ENCODE measurements at places on chromosomes 4 and X. TPM values are rescaled to one million over a fixed set of nuclear protein-coding genes. Genes with fewer than 3 reads are reported as not detected.

- H3K36me3 ChIP-seq = no peaks in the 10 kb centered on the region
- no peak within 1 kb of the TSS for H3K4me3 ChIP-seq
- no peaks in the 10 kb centered on the region for H3K4me1 ChIP-seq
- no peak for DNase-seq
Observed at GRCh38 chrX:73446831-73447230, at the start of gene CDX4. Gene CDX4, plus strand, starts transcription at chrX:73447053. Its CDS starts 201 bp downstream, at chrX:73447254.

- no peaks in the 10 kb centered on the region for H3K27me3 ChIP-seq
- H3K4me3 ChIP-seq = no peak overlapping the region
- no peaks in the 10 kb centered on the region for H3K36me3 ChIP-seq
- no peaks in the 10 kb centered on the region for H3K4me1 ChIP-seq
- no peak overlapping the region for H3K27ac ChIP-seq
Observed at GRCh38 chr4:173478201-173478912, 51.7 kb downstream of the HAND2 start.

GRCh38 chr4:103268746-103269145, 70.6 kb upstream of the CENPE start:
- H3K4me3 ChIP-seq = no peak overlapping the region
- H3K27me3 ChIP-seq = no peaks in the 10 kb centered on the region
- H3K36me3 ChIP-seq = no peaks in the 10 kb centered on the region
- H3K27ac ChIP-seq = no peak overlapping the region
- DNase-seq = no peak

DNA sequence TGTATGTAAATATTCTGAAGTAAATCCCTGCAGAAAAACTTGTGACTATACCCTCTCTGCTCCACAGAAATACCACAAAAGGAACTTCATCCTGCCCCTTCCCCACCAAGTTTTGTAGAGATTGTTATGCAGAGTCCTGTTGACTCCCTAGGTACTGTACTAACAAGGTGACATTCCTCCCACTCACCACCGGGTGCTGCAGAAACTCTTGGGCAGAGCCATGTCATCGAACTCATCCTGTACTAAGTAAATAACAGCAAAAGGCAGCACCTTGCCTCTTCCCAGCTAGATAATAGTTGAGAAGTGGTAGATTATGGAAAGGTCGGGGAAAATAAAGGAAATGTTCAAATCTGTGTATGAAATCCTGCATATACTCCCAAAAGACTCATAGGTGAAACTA, 233.3 kb downstream of the STPG2 start:
- H3K4me1 ChIP-seq = no peaks in the 10 kb centered on the region
- H3K36me3 ChIP-seq = no peaks in the 10 kb centered on the region
- no peak overlapping the region for H3K27ac ChIP-seq
- H3K4me3 ChIP-seq = no peak overlapping the region

- no peak overlapping the region for H3K27ac ChIP-seq
- no peaks in the 10 kb centered on the region for H3K27me3 ChIP-seq
- H3K4me1 ChIP-seq = no peaks in the 10 kb centered on the region
- DNase-seq = no peak
Observed at GRCh38 chrX:39452401-39452800, 645.4 kb downstream of the BCOR start.

Gene ANKRD50
- 7.0 TPM for total RNA-seq

DNA sequence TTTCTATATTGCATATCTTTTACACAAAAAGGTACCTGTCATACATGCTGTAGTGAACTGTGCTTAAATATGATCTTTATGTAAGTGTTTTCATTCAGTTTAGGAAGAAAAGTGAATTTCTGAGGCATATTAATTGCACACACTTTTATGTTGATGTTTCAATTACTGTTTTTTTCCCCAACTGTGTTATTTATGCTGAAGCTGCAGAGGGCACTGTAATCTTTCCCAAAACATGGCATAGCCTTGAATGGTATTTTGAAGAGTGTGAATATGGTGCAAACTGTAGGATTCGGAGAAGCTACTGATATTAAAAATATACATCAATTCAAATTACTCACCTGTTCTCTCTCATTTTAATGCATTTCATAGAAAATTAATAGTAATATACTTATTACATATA, 6.0 kb upstream of the CENPE start:
- no peaks in the 10 kb centered on the region for H3K36me3 ChIP-seq
- no peaks in the 10 kb centered on the region for H3K27me3 ChIP-seq
- H3K27ac ChIP-seq = no peak overlapping the region
- no peak for DNase-seq
- H3K4me3 ChIP-seq = no peak overlapping the region

DNA sequence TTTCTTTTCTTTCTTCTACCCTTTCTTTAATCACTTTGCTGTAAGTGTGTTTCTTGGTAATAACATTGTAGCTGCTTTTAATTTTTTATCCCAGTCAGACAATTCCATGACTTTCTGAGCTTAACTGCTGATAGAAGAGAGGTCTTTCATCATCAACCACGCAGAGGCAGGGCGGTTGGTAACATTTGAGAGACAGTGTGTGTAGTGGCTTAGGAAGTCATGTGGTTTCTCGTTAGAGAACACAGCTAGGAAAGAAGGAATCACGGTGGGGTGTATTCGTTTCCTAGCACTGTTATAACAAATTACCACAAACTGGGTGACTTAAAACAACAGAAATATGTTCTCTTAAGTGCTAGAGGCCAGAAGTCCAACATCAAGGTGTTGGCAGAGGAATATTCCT, 11.5 kb downstream of the PRPS2 start:
- DNase-seq = no peak
- no peaks in the 10 kb centered on the region for H3K4me1 ChIP-seq
- H3K4me3 ChIP-seq = no peak overlapping the region
- no peak overlapping the region for H3K27ac ChIP-seq
- H3K27me3 ChIP-seq = no peaks in the 10 kb centered on the region

DNA sequence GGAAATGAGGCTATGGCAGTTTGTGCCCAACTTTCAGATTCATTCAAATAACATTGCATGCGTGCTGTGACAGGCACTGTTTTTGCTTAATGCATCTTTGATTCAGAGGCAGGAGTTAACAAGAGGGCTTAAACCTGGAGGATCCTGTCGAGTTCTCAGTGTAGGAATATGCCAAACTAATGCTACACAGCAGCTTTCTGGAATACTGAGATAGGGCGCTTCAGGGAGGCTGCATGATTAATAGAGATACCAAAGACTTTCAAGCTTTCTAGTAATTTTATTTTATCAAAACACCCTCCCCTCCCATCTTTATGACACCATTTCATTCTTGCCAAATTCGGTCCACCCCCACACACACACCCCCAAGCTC, 636 bp upstream of the TIMM8A start:
- no peak for DNase-seq
- peak overlapping the region; percentile 90 for H3K27ac ChIP-seq
- H3K4me1 ChIP-seq = no peaks in the 10 kb centered on the region
- no peaks in the 10 kb centered on the region for H3K27me3 ChIP-seq
- peak overlapping the region; percentile 86 for H3K4me3 ChIP-seq
- no peaks in the 10 kb centered on the region for H3K36me3 ChIP-seq

GRCh38 chr4:39812500-39812899, 114.6 kb downstream of the UBE2K start:
- no peaks in the 10 kb centered on the region for H3K27me3 ChIP-seq
- no peak overlapping the region for H3K4me3 ChIP-seq
- H3K4me1 ChIP-seq = no peaks in the 10 kb centered on the region
- H3K36me3 ChIP-seq = no peaks in the 10 kb centered on the region
- DNase-seq = no peak

- peak; percentile 51 for DNase-seq
- H3K4me1 ChIP-seq = 0 out of 2 replicates have a peak, but pooled peaks cover 8% of the 10 kb centered on the region
- peak overlapping the region; percentile 73 for H3K4me3 ChIP-seq
- H3K27ac ChIP-seq = peak overlapping the region; percentile 93
- H3K36me3 ChIP-seq = peaks cover 3% of the 10 kb centered on the region
Observed at GRCh38 chr4:110637408-110638088, 14.7 kb upstream of the PITX2 start.

DNA sequence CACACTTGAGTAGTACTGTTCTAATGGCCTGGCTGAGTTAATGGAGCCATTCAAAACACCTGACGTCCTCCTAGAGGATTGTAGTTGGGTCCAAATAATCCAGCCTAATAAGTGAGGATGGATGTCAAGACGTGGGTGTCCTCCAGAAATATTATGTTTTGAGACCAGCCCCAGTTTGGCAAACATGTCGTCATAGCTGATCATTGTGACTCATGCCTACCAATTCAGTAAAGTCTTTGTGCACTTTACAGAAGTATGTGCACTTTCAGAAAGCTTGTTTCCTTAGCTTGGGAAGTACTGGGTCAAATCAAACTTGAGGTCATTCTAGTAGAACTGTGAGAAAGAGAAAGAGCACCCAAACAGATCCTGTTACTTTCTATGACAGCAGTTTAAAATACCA, 37.6 kb upstream of the GLRA2 start:
- no peaks in the 10 kb centered on the region for H3K4me1 ChIP-seq
- no peaks in the 10 kb centered on the region for H3K36me3 ChIP-seq
- no peak for DNase-seq
- H3K27me3 ChIP-seq = no peaks in the 10 kb centered on the region
- no peak overlapping the region for H3K27ac ChIP-seq
- no peak overlapping the region for H3K4me3 ChIP-seq

Gene UGT2B15
- total RNA-seq = 0.32 TPM

GRCh38 chr4:141713771-141714445, 77.5 kb downstream of the IL15 start:
- H3K27me3 ChIP-seq = no peaks in the 10 kb centered on the region
- H3K27ac ChIP-seq = no peak overlapping the region
- no peak for DNase-seq
- no peaks in the 10 kb centered on the region for H3K4me1 ChIP-seq
- no peaks in the 10 kb centered on the region for H3K36me3 ChIP-seq

- H3K27ac ChIP-seq = no peak overlapping the region
- H3K4me1 ChIP-seq = no peaks in the 10 kb centered on the region
- no peak overlapping the region for H3K4me3 ChIP-seq
- H3K36me3 ChIP-seq = no peaks in the 10 kb centered on the region
- no peak for DNase-seq
- H3K27me3 ChIP-seq = no peaks in the 10 kb centered on the region
Observed at GRCh38 chr4:124290678-124291077, 421.9 kb downstream of the ANKRD50 start.

GRCh38 chr4:53586121-53586816, 5.0 kb downstream of the LNX1 start:
- no peak overlapping the region for H3K4me3 ChIP-seq
- no peaks in the 10 kb centered on the region for H3K36me3 ChIP-seq
- H3K27ac ChIP-seq = peak overlapping the region; percentile 61
- no peak for DNase-seq
- peaks cover 42% of the 10 kb centered on the region for H3K4me1 ChIP-seq

Gene VSIG1
- total RNA-seq = not detected

DNA sequence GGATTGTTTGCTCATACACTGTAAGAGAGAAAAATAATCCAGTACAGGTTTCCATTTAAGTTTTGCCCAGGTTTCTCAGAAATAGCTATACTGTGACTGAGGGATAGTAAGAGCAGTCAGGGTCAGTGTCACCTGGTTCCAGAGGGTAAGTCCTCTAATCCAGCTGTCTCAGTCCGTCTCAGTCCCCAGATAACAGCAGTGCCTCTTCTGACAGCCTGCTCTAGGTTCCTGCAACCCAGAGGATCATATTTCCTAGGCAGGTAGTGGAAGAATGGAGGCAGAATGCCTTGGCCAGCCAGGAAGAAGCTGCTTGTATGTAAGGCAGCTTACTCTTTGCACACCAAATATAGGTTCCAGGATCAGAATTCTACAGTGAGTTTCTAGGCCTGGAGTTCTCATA, 22.6 kb upstream of the GNRHR start:
- H3K27ac ChIP-seq = no peak overlapping the region
- no peaks in the 10 kb centered on the region for H3K27me3 ChIP-seq
- no peaks in the 10 kb centered on the region for H3K4me1 ChIP-seq
- no peak overlapping the region for H3K4me3 ChIP-seq

DNA sequence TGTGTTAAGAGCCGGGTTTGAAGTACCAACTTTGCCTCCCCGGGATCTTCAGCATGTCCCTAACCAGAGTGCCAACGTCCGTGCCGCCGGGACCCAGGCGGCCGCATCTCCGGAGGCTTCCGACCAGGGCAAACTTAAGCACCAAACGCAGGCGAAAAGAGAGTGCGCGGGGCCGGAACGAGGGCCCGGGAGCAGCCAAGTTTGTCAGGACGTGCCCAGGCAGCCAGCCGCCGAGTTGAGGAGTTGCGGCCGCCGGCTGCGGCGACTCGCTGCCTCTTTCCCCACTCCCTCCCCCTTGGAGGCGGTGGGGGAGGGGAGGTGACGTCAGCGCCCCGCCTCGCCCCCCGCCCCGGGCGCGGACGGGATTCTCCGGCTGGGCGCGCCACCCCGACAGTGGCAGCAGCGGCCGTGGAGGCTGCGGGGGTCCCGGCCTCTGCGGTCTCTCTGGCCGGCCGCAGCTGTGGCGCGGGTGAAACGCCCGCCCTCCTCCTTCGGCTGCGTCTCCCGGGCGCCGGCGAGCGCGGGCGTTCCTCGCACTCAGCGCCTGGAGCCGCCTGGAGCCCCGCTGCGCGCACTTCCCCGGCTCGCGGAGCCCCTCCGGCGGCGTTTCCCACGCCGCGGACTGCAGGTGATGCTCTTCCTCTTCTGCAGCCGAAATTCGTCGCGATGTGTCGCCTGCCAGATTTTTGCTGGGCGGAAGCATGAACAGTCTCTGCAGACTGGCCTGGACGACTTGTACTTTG, 2.9 kb upstream of the FAT1 start:
- no peaks in the 10 kb centered on the region for H3K27me3 ChIP-seq
- DNase-seq = peak; percentile 72
- peak overlapping the region; percentile 83 for H3K4me3 ChIP-seq
- H3K36me3 ChIP-seq = no peaks in the 10 kb centered on the region

DNA sequence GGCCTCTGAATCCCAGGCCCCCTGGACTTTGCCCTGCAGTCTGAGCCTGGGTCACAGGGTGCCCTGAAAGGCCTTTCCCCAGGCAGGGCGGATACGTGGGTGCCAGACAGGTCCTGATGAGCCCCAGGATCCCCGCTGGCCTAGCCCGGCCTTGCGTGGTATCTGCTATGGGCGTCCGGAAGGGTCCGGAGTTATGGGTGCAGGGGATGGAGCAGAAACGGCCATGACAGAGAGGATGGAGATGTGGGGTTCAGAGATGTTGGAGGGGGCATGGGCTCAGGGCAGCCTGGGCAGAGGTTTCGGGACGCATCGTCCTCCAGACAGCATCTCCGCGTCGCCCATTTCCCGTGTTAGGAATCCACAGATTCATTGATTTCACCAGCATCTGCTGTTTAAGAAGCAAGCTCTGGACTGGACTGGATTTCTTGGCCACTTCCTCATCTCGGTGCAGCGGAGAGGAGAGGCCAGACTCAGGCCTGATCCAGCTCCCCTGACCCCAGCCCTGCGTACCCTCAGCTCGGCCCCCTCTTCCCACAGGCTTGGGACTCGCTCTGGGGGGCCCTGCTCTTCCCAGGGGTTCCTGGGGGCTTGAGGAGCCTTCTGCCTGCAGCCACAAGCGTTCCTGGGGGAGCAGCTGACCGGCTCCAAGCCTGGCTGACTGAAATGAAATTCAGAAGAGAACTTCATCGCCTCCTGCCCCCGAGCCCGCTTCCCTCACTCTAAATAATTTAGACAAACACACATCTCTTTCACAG, 86.9 kb upstream of the ADRA2C start:
- no peaks in the 10 kb centered on the region for H3K4me1 ChIP-seq
- no peaks in the 10 kb centered on the region for H3K36me3 ChIP-seq
- H3K27ac ChIP-seq = no peak overlapping the region

GRCh38 chr4:42342459-42342858, 54.8 kb upstream of the SHISA3 start:
- no peaks in the 10 kb centered on the region for H3K27me3 ChIP-seq
- no peak overlapping the region for H3K27ac ChIP-seq
- no peak for DNase-seq
- H3K36me3 ChIP-seq = no peaks in the 10 kb centered on the region

Measured in Caco-2 (cell line).